ENCODE measurements at places on chromosomes 13 and 19.
A peak's percentile ranks its signal among the peaks of the same experiment; 100 is the strongest.

DNA sequence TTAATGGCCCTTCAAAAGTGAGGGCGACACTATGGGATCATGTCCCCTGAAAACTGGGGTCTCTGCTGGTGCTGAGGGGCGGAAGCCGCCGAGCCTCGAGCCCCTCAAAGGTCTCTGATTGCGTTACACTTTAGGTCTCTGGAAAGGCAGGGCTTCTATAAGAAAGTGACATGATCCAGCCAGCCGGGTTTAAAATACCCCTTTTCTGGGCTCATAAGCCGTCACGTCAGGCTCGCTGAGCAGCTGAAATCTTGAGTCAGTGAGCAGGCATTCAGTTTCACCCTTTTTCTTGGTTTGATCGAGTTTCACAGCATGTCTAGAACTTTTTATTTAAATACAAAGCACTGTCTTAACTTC, 600 bp upstream of the HMGB1 start:
- DNase-seq, result no peak

GRCh38 chr13:83531022-83531421, 351.3 kb downstream of the SLITRK1 start:
- no peak for DNase-seq

DNA sequence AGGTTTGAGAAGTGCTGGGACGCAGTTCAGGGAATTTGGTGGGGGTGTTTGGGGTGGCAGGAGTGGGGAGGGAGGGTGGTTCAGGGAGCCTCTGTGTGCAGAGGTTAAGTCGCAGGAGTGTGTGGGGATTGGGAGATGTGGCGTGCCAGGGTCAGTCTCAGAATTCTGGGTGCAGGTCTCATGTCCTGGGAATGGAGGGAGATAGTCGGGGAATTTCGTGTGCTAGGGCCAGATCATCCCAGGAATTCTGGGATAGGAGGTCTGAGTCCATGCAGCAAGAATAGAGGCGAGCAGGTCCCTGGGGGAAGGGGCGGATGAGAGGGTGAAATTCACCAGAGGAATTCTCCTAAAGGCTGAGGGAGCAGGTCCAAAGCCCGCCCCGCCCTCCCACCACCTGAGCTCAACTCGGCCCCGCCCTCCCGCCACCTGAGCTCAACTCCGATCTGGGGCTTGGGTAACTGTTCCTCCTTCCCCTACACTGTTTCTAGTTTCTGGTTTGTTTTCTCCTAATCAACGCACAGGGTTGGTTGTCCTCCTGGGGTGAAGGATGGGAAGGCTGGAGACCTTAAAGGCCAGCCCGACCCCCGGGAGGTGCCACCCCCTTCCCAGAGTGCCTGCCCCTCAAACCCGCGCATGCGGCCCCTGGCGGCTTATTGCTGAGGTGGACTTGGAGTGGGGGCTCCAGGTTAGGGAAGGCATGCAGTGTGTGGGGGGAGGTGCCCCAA, 15.2 kb downstream of the KCNC3 start:
- no peak for DNase-seq

- no peak for DNase-seq
Observed at GRCh38 chr19:18903156-18904037, 7.4 kb upstream of the CERS1 start.

GRCh38 chr13:51361106-51361505, 21.6 kb downstream of the SERPINE3 start:
- no peak for DNase-seq

GRCh38 chr13:111398715-111399299, 78.4 kb downstream of the TEX29 start:
- DNase-seq, result no peak

- DNase-seq, result no peak
Observed at GRCh38 chr19:19513682-19514081, 1.7 kb downstream of the TSSK6 start.

DNA sequence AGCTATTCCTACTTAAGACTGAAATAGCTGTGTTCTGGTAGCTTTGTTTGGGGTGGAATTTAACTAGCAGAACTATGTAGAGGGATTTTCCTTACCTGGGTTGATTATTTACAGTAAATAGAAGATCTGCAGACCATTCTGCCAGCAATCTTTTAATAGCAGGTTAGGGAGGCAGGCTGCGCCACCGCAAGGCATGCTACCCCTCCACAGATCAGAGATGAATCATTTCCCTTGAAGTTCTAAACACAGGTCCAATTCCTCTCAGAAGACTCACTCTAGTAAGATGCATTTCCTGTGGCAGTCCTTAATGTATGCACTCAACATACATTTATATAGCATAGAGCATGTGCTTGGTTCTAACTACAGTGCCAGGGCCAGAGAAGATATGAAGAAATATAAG, 109.0 kb downstream of the TNFRSF19 start:
- no peak for DNase-seq

- peak; percentile 86 for DNase-seq
Observed at GRCh38 chr13:76745261-76746200, 140.7 kb downstream of the KCTD12 start.

DNA sequence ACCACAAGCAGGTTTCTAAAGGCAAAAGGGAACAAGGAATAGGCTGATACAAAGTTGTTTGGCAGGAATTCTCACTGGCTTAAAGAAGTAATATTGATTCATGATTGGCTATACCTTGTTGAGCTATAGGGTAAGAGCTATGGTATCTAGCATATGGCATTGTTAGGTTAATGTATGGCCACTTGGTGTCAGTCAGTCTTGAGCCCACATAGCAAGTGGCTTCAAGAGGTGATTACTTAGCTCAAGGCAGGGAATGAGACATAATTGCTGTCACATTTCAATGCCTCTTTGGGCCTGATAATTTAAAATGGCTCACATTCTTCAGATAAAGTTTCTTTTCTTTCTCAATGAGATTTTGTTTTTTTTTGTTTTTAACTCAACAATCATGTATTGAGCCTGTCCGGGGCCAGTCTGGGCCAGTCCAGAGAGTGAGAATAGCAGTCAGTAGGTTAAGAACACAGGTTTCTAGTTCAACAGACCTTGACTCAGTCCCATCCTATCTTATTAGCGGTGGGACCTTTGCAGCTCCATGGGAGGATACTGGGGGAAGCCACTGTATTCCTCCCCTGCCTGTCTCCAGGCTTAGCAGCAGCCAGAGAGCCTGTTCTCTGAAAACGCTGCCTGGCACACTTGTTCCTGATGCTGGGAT, 45.8 kb upstream of the RCBTB2 start:
- DNase-seq, result no peak

GRCh38 chr13:113842336-113843062, 21.4 kb downstream of the GAS6 start:
- no peak for DNase-seq

- DNase-seq, result no peak
Observed at GRCh38 chr13:50613356-50613831, 230.1 kb downstream of the DLEU7 start.

DNA sequence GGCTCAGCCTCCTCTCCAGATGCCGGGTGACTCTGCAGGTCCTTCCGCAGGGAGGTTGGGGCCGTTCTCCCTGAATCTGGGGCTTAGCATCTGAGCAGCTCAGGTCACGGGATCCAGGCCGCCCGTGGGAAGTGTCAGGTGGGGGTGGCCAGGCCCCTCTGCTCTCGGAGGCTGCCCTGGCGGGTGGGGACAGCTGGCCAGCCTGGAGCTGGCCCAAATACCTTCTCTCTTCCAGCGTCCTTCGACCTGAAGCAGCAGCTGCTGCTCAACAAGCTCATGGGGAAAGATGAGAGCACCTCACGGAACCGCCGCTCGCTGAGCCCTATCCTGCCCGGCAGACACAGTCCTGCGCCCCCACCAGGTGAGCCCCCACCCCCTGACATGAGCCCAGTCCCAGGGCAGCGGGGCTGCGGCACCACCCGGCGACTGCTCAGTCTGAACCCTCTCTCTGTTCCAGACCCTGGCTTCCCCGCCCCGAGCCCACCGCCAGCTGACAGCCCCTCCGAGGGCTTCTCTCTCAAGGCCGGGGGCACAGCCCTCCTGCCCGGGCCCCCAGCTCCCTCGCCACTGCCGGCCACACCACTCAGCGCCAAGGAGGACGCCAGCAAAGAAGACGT, 19.1 kb downstream of the PEX11G start:
- DNase-seq, result no peak

- no peak for DNase-seq
Observed at GRCh38 chr13:97333983-97334382, 100.0 kb upstream of the RAP2A start.

DNA sequence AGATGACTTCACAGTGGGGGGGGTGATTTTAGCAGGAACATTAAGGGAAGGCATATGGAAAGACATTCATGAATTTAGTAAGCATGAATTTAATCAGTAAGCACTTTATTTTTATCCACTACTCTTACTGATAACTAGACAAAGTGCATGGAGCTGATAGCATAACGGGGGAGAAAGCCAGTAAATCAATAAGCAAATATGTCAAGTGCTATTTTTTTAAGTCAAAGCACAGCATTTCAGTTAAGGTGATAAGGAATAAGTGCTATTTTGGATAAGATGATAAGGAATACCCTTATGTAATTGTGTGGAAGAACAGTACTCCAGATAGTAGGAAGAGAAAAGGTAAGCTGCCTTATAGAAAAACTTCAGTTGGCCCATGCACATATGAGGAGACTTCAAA, 19.4 kb downstream of the UFM1 start:
- DNase-seq, result no peak

DNA sequence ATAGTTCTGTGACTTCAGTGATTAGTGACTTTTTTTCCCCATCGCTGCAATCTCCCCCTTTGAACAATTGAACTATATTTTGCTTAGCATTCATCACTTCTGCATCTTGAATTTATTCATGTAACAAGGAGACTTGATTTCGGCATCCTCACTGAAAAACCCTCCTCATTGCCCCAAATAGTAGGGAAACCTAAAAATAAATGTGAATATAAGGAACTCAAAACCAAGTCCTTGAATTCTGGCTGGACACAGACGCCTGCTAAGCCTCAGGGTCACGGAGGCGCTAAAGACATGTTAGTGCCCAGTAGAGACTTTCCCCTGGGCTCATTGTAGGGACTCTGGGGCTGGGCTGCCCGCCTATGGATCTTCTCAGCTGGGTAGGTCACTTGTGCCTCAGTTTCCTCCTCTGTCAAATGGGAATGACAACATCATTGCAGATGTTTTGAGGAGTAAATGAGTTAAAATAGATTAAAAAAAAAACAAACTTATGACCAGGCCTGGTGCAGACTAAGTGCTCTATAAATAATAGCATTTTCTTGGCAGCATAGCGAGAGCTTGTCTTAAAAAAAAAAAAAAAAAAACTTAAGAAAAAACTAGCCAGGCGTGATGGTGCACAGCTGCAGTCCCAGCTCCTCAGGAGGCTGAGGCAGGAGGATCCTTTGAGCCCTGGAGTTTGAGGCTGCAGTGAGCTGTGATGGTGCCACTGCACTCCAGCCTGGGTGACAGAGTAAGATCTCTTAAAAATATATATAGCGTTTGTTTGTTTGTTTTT, 1.8 kb upstream of the ADGRE5 start:
- no peak for DNase-seq

DNA sequence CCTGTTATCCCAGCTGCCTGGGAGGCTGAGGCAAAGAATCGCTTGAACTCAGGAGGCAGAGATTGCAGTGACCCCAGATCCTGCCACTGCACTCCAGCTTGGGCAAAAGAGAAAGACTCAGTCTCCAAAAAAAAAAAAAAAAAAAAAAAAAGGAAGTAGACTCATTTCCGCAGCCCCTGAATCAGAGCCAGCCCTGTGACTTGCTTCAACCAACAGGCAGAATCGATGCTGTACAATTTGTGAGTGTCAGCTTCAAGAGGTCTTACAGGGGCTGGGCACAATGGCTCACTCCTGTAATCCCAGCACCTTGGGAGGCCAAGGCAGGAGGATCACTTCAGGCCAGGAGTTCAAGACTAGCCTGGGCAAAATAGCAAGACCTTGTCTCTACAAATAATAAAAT, 12.8 kb downstream of the ANKRD27 start:
- peak; percentile 47 for DNase-seq

- DNase-seq, result no peak
Observed at GRCh38 chr13:27120811-27121210, 50.8 kb downstream of the USP12 start.

GRCh38 chr13:105177265-105177900, 1358.1 kb downstream of the EFNB2 start:
- DNase-seq, result peak; percentile 78

DNA sequence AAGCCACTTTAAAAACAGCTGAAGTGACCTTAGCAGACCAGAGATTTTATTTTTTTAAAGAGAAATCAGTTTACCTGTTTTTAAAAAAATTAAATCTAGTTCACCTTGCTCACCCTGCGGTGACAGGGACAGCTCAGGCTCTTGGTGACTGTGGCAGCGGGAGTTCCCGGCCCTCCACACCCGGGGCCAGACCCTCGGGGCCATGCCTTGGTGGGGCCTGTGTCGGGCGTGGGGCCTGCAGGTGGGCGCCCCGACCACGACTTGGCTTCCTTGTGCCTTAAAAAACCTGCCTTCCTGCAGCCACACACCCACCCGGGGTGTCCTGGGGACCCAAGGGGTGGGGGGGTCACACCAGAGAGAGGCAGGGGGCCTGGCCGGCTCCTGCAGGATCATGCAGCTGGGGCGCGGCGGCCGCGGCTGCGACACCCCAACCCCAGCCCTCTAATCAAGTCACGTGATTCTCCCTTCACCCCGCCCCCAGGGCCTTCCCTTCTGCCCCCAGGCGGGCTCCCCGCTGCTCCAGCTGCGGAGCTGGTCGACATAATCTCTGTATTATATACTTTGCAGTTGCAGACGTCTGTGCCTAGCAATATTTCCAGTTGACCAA, 10.8 kb downstream of the PLPPR3 start:
- DNase-seq, result no peak

DNA sequence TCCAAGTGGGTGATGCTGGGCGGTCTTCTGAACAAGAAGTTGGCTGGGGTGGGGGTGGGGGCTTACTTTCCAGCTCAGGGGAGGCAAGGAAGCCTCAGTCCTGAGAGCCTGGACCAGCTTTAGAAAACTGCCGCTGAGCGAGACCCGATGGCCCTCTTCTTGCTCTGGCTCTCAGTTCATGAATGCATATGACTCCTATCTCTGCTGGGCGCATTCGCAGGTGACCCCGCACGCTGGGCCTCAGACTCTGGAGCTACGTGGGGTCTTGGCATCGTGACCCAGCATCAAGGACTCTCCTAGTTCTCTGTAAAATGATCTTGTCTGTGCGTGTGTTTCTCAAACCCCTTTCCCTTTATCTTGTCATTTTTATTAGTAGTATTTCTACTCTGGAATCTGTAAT, 19.7 kb downstream of the PRAM1 start:
- no peak for DNase-seq

DNA sequence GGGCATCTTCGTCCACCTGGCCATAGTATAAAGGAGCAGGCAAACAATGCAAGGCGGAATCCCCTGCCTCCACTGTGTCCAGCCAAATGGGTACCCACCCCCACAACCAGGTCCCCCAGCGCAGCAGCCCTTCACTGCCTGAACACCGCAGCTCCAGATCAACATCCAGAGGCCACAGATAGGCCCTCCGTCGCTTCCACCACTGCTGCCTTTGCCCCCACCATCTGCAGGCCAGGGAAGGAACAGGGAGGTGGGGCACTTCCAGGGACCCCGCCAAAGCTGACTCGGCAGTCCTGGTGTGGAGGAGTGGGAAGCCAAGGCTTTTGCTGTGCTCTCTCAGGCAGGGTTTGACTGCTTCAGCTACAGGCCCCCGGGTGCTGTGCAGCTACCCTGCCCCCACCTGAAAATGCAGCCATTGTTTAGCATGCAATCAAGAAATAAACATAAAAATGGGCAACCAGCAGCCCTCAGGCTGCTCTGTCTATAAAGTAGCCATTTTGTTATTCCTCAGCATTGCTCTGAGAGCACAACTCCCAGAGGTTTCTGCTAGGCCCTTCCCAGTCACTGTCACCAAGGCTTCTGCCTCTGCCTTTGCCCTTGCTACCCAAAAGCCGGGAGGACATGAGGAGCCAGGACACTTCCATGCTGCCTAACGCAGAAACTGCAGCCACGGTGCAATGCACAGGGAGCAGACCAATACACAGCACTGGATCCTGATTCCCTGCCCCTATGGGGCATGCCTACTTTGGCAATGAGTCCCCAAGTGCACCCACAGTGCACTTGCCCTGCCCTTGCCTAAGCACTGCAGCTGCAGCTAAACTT, 733.2 kb upstream of the KLHL1 start:
- no peak for DNase-seq
